ENCODE measurements at places on chromosomes 6 and 20.

DNA sequence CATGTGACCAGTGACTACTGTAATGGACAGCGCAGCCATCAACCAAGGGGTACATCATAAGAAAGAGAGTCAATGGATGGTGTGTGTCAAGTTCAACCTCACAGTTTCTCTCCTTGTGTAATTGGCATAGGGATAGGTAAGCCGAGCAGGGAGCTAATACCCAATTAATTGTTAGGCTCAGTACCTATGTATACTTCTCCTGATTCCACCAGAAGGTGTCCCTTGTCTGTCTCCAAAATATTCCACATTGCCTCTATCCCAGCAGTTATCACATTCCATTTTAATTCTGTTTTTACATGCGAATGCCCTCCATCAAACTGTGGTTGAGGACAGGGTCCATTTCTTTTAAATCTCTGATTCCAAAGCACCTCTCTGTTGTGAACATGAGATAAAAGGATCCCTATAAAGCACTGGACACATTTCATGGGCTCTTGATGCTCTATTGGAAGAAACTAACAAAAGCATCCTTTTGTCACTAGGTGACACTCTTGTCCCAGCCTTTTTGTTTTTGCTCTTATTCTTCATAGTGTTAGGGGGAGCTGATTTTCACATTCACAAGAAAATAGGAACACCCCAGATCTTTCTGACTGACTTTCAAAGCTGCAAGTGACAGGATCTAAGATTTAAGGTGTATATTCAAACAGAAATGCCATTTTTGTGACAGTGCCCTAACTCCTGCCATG is 38.9 kb downstream of the FBXO9 start:
- DNase-seq = no peak

DNA sequence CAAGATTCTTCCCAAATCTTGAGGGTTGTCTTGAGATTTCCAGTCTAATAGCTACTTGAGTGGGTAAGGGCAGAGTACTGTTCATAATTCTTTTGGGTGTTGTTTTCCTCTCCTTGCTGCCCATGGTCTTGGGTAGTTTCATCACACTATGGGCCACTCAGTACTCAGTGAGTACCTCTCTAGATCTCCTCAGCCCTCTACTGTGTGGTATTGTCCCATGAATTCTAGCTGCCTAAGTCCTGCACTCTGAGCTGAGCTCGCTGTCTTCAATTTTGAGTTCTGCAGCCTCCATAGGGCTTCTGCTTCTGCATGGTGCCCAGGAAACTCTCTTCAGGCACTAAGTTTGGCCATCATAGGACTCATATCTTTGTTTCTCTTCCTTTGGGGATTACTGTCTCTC is 42.3 kb downstream of the ASXL1 start:
- no peak for DNase-seq

DNA sequence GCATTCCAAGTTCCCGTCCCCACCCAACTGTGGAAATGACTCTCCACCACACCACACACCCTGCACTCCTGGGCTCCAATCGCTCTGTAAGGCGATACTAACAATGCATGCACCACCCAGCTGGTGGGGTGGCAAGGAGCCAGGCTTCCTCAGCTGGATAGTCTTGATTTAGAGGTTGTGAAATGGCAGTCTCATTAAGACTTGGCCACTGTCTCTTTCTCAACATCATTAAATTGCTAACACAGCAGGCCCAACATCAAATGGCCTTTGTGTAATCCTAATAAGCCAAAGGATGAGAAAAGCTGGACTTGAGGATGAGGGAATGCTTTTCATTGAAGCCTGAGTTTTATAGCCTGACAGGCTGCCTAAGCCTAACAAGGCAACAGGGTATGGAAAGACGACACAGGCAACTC is 223.7 kb downstream of the GMDS start:
- no peak for DNase-seq

GRCh38 chr6:135066397-135066796 is 11.8 kb upstream of the HBS1L start:
- no peak for DNase-seq

DNA sequence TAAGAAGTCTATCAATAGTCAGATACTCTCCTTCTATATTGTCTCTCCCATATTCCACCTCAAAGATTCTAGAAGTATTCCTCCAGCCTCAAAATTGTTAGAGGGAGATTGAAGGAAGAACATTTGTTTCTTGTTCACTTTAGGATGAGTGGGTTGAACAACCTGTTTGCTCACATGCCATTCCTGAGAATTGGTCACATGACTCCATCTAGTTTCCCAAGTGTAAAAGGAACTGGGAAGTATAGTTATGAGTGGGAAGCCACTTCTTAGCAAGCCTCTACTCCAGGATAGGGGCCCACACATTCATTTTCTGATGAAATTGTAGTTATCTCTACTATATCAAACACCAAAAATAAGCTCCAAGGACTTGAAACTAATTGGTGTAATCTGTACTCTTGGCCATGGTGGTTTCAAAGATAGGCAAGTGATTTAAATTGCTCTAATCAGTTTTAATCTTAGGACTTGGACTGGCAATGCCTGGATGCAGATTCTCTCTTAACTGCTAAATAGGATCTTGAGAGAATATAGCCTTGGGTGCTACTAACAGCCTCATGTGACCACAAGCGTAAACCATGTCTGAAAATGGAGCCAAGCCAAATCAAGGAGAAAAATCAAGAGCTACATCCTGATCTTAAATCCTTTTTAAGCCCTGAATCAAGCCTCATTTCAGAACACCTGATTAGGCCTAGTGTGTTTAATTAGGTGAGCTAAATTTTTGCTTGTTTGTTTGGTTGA is 758.7 kb upstream of the MAN1A1 start:
- no peak for DNase-seq

DNA sequence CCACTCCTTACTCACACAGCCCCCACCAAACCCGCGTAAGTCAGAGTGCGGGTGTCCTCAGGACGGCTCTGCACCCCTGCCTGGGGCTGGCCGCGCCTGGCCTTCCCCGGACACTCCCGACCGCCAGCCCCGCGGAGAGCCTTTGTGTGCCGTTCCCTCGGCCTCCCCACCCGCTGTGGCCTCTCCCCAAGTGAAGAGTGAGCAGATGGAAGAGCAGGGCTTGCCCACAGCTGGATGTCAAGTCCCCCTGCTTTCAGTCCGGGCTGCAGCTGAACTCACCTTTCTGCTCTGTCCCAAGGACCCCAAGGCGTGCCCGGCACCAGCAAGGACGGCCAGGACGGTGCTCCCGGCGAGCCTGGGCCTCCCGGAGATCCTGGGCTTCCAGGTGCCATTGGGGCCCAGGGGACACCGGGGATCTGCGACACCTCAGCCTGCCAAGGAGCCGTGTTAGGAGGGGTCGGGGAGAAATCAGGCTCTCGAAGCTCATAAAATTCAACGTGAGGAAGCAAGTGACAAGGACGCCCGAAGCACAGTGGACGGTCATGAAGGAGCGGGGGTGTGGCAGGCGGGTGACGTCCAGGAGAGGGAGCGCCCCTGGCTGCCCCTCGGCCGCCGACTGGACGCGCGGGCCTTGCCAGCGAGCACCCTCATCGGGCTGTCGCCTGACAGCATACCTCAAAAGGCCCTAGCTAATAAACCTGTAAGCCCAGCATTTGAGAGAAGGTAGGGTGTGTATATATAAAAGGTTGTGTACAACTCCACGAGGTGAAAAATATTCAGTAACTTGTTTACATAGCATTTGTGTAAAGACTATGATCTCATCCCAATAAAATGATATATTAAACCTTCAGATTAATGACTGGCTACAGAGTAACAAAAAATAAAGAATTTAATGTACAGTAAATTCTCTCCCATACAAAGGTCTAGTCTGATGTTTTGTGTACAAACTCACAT is 21.1 kb downstream of the TCFL5 start:
- no peak for DNase-seq

DNA sequence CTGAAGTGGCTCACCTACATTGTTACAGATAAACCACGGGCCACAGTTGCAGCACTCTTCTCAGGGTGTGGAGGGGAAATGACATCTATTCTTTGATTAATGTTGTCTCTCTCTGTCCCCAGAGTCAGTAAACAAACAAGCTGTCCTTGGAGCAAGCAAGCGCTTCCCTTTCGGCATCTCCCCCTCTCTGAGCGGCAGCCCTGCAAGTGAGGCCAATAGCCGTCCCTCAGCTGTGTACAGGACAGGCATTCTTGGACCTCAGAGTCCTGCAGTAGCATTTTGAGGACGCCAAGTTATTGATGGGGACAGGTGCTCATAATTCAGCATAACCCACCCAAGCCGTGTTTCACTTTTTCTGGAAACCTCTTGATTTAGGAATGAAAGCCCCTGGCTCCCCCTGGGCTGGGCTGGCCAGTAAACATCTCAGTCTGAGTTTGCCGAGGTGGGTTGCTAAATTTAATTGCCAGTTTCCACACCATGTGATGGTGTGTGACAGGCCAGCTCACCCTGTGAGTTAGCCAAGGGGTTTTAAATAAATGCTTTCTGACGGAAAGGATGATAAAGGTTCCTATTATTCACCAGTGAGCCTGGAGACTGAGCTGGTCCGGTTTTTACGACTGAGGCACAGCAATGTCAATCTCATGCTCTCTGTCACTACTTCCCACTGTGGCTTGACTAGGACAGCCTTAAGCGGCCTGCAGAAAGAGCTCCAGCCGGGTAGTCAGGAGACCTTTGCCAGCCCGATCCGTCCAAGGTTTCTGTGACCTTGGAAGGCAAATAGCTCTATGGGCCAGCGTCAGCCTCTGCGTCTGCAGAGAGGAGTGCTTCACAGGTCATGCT is 214.8 kb upstream of the RREB1 start:
- DNase-seq = no peak
